CD4-positive, CD25-positive, alpha-beta regulatory T cell (primary cell): ENCODE measurements at places on chromosomes 3 and 15.

DNA sequence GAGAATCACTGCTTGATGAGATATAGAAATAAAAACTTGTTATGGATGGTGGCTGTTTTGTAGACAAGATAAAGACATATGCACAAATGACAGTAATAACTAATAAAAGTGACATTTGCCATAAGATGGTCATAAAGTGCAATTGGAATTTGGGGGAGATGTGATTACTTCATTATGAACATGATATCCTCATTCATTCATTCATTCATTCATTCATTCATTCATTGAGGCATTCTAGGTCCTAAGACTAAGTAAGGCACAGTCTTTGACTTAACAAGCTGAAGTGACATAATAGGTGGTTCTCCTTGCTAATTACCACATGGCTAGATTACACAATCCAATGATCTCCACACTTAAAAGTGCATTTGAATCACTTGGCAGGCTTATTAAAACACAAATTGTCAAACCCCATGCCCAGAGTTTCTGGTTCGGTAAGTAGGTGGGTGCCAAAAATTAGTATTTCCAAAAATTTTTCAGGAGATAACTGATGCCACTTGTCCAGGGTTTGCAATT, 18.9 kb downstream of the RAP2B start:
- no peaks in the 10 kb centered on the region for H3K4me1 ChIP-seq
- no peak overlapping the region for H3K27ac ChIP-seq
- no peak overlapping the region for H3K4me3 ChIP-seq

DNA sequence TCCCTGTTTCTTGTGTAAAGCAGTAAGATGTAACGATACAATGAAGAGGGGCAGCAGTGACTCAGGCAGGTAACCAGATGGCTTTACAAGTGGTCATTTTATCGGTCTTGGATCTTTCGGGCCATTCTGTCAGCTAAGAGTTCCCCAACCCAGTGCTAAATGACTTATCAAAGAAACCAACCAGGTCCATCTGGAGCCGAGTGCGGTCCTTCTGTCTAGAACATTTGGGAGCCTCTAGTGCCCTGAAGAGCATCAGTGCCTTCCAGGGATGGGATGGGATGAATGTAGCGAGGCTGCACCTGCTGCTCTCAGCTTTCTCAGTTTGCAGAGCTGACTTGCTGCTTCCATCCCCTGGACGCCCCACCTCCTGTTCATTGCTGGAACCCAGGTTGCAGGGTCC, 131.7 kb upstream of the AGBL1 start:
- H3K36me3 ChIP-seq = no peaks in the 10 kb centered on the region
- no peak overlapping the region for H3K27ac ChIP-seq
- no peaks in the 10 kb centered on the region for H3K4me1 ChIP-seq
- no peak for DNase-seq
- no peak overlapping the region for H3K4me3 ChIP-seq
- no peaks in the 10 kb centered on the region for H3K27me3 ChIP-seq

DNA sequence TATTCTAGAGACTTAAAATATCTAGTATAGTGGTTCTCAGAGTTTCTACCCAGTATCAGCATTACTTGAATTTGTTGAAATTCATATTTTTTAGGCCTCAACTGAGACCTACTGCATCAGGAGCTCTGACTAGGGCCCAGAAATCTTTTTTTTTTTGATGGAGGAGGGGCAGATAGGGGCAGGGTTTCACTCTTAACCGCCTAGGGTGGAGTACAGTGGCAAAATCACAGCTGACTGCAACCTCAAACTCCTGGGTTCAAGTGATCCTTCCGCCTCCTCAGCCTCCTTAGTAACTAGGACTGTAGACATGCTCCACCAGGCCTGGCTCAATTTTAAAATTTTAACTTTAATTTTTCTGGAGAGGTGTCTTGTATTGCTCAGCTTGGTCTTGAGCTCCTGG, 36.6 kb downstream of the CHD2 start:
- H3K27me3 ChIP-seq = no peaks in the 10 kb centered on the region
- H3K4me3 ChIP-seq = no peak overlapping the region
- peaks cover 14% of the 10 kb centered on the region for H3K4me1 ChIP-seq

GRCh38 chr15:90915808-90916440, 12.8 kb downstream of the MAN2A2 start:
- no peak overlapping the region for H3K27ac ChIP-seq
- peaks cover 87% of the 10 kb centered on the region for H3K36me3 ChIP-seq
- H3K4me3 ChIP-seq = no peak overlapping the region
- no peaks in the 10 kb centered on the region for H3K4me1 ChIP-seq
- no peak for DNase-seq

- H3K4me3 ChIP-seq = no peak overlapping the region
- no peaks in the 10 kb centered on the region for H3K36me3 ChIP-seq
- H3K4me1 ChIP-seq = no peaks in the 10 kb centered on the region
- DNase-seq = no peak
- no peaks in the 10 kb centered on the region for H3K27me3 ChIP-seq
Measured at GRCh38 chr3:126158912-126159454, 21.4 kb downstream of the ALDH1L1 start.

GRCh38 chr3:95343228-95343627, 1280.4 kb downstream of the NSUN3 start:
- no peak overlapping the region for H3K4me3 ChIP-seq
- no peak overlapping the region for H3K27ac ChIP-seq
- H3K4me1 ChIP-seq = no peaks in the 10 kb centered on the region
- DNase-seq = no peak
- H3K36me3 ChIP-seq = no peaks in the 10 kb centered on the region

DNA sequence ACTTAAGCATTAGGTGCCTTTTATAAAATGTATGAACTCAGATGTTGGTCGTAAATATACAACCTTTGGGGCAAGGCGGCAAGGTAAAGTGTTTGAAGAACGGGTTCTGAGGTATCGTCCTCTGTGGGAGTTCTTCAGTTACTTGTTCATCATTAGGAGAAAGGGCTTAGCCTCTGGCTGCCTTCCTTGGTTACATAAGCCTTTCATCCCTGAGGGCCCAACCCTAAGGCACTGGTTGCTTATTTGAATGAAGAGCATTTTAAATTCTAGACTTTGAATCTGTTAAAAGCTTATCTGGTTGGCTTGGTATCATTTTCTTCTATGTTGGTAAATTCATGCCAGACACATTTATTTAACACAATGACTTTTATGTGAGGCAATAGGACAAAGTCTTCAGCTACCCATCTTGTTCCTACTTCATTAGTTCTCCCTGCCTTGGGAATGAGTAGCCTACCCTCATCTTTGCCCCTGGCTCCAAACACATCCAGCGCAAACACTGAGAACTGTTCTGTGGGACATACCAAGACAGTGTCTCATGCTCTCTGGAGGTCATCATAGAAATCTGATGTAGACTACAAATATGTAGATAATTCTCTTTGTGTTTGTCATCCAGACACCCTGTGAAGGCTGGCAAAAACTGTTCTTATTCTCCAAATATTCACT, 12.4 kb upstream of the CCDC80 start:
- no peak overlapping the region for H3K27ac ChIP-seq
- H3K27me3 ChIP-seq = no peaks in the 10 kb centered on the region
- no peak for DNase-seq
- no peaks in the 10 kb centered on the region for H3K4me1 ChIP-seq
- H3K36me3 ChIP-seq = no peaks in the 10 kb centered on the region

GRCh38 chr15:63603516-63603915, 6.3 kb downstream of the FBXL22 start:
- peaks cover 9% of the 10 kb centered on the region for H3K36me3 ChIP-seq
- DNase-seq = no peak
- peaks cover 47% of the 10 kb centered on the region for H3K4me1 ChIP-seq
- no peak overlapping the region for H3K27ac ChIP-seq
- H3K4me3 ChIP-seq = no peak overlapping the region
- H3K27me3 ChIP-seq = no peaks in the 10 kb centered on the region

GRCh38 chr3:129662191-129662608, 55.7 kb upstream of the PLXND1 start:
- no peak overlapping the region for H3K27ac ChIP-seq
- no peak for DNase-seq
- H3K4me1 ChIP-seq = peaks cover 4% of the 10 kb centered on the region
- no peaks in the 10 kb centered on the region for H3K36me3 ChIP-seq

DNA sequence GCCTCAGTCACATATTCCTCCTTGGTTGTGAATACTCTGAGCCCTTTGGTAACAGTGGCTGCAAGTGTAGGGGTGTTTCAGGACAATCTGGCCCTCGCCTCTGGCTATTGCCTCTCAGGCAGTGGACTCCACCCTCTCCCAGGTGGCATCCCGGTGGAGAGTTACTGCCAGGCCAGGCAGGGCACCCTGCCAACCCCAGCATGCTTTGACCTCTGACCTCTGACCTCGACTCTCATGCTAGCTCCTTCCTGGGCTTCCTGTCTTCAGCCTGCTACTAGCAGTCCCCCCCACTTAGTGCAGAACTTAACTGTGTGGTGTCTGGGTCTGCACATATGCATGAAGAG, 5.5 kb downstream of the TM6SF1 start:
- DNase-seq = no peak
- H3K36me3 ChIP-seq = no peaks in the 10 kb centered on the region

GRCh38 chr15:77143191-77143590, 72.3 kb upstream of the TSPAN3 start:
- no peaks in the 10 kb centered on the region for H3K36me3 ChIP-seq
- no peaks in the 10 kb centered on the region for H3K27me3 ChIP-seq
- no peak overlapping the region for H3K4me3 ChIP-seq
- H3K27ac ChIP-seq = no peak overlapping the region

GRCh38 chr15:54504695-54505094, 526.5 kb downstream of the UNC13C start:
- H3K4me1 ChIP-seq = no peaks in the 10 kb centered on the region
- no peak for DNase-seq
- no peak overlapping the region for H3K27ac ChIP-seq
- no peak overlapping the region for H3K4me3 ChIP-seq
- H3K36me3 ChIP-seq = no peaks in the 10 kb centered on the region

GRCh38 chr3:132569153-132569552, 27.9 kb upstream of the ACKR4 start:
- no peaks in the 10 kb centered on the region for H3K27me3 ChIP-seq
- H3K36me3 ChIP-seq = peaks cover 7% of the 10 kb centered on the region
- DNase-seq = no peak
- no peak overlapping the region for H3K4me3 ChIP-seq

DNA sequence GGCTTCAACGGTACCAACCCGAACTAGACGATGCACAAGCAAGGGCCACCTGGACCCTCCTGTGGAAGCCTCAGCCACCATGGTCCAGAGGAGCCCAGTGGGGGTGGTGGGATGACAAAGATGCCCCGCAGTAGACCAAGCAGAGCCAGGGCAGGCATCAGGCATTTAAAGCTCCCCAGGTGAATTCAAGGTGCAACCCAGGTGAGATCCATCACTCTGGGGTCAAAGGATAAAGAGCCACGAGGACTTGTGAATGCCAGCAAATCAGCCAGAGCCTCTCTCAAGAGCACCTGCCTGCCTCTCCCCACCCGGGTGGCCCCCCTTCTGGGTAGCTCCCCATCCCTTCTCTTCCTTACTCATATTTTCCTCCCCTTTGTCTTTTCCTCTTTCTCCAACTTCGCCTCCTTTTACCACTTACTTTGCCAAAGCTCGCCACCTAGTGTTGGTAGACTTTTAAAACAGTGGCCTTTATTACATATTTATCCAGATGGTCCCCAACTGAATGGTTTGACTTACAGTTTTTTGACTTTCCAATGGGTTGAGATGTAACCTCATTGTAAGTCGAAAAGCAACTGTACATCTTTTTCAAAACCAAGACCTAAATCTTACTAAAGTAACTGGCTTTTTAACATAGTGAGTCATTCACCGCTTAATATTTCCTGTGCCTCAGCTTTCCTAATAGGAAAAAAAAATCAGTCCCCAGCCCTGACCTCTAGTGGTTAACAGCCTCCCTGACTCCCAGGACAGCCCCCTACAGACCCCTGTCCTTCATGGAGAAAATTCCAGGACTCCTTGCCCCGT, 18.8 kb downstream of the PLA2G4F start:
- no peak for DNase-seq
- H3K36me3 ChIP-seq = no peaks in the 10 kb centered on the region
- H3K27ac ChIP-seq = no peak overlapping the region
- no peak overlapping the region for H3K4me3 ChIP-seq
- no peaks in the 10 kb centered on the region for H3K27me3 ChIP-seq

- H3K27me3 ChIP-seq = no peaks in the 10 kb centered on the region
- H3K36me3 ChIP-seq = no peaks in the 10 kb centered on the region
- DNase-seq = no peak
- H3K4me1 ChIP-seq = no peaks in the 10 kb centered on the region
Measured at GRCh38 chr3:35565048-35565447, 74.3 kb upstream of the ARPP21 start.

DNA sequence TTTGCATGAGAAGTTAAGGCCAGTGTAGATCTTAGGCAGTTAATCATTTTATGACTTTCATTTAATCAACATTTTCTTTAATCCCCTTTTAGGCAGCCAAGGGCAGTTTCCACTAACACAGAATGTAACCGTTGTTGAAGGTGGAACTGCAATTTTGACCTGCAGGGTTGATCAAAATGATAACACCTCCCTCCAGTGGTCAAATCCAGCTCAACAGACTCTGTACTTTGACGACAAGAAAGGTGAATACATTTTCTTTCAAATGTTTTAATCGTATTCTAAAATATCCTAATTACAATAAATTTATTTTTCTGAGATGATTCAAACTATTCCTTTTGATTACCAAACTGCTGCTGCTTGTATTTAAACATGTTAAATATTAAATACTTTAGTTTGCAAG, 843.2 kb downstream of the CADM2 start:
- no peak overlapping the region for H3K27ac ChIP-seq
- H3K4me3 ChIP-seq = no peak overlapping the region
- no peak for DNase-seq
- H3K27me3 ChIP-seq = no peaks in the 10 kb centered on the region

- H3K36me3 ChIP-seq = no peaks in the 10 kb centered on the region
- H3K27ac ChIP-seq = no peak overlapping the region
- no peaks in the 10 kb centered on the region for H3K4me1 ChIP-seq
- no peak overlapping the region for H3K4me3 ChIP-seq
- DNase-seq = no peak
Measured at GRCh38 chr15:47990821-47991220, 130.0 kb upstream of the SLC24A5 start.

DNA sequence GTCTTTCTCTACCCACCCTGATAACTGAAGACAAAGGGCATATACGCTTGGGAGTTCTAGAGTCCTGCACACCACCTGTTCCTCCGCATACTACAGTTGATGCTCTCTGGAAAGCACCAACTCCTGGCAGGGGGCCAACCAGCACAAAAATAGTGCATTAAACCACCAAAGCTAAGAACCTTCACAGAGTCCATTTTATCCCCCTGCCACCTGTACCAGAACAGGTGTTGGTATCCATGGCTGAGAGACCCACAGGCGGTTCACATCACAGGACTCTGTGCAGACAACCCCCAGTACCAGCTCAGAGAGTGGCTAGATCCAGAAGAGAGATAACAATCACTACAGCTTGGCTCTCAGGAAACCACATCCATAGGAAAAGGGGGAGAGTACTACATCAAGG, 114.4 kb upstream of the POU1F1 start:
- no peak for DNase-seq
- no peaks in the 10 kb centered on the region for H3K4me1 ChIP-seq

- H3K36me3 ChIP-seq = no peaks in the 10 kb centered on the region
- peaks cover 2% of the 10 kb centered on the region for H3K27me3 ChIP-seq
- no peak overlapping the region for H3K27ac ChIP-seq
- H3K4me1 ChIP-seq = no peaks in the 10 kb centered on the region
Measured at GRCh38 chr15:51759557-51760070, 8.2 kb downstream of the TMOD2 start.

- DNase-seq = no peak
- H3K4me1 ChIP-seq = no peaks in the 10 kb centered on the region
- H3K27ac ChIP-seq = no peak overlapping the region
- H3K27me3 ChIP-seq = no peaks in the 10 kb centered on the region
Measured at GRCh38 chr3:111588527-111588926, 6.6 kb downstream of the ZBED2 start.

- no peaks in the 10 kb centered on the region for H3K4me1 ChIP-seq
- H3K4me3 ChIP-seq = no peak overlapping the region
- H3K36me3 ChIP-seq = no peaks in the 10 kb centered on the region
- DNase-seq = no peak
Measured at GRCh38 chr15:95832668-95833067, 497.8 kb upstream of the NR2F2 start.
